ENCODE measurements at places on chromosomes 1 and 21.

GRCh38 chr1:225763716-225764548 lies 13.7 kb upstream of the SRP9 start:
- DNase-seq: no peak

DNA sequence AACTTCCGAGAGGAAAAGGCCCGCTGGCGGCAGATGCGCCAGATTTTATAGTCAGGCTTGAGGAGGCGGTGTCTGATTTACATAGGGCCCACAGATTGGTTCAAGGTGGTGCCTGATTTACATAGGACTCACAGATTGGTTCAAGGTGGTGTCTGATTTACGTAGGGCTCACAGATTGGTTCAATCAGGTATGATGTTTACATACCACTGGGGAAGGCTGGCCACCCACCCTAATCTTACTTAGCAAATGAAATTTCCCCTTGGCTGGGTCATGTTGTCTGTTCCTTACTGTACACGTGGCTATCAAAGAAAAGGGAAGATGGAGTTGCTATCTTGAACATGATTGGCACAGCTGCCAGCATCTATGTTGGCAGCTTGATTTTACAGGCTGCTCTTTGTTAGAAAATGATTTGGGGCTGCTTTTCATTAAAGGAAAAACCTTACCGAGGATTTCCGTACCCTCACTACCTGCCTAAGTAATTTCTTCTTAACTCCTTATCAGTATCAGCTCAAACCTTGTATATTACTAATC lies 96.3 kb downstream of the SETD4 start:
- DNase-seq: no peak

GRCh38 chr21:45630876-45631275 lies 12.6 kb upstream of the PCBP3 start:
- no peak for DNase-seq

DNA sequence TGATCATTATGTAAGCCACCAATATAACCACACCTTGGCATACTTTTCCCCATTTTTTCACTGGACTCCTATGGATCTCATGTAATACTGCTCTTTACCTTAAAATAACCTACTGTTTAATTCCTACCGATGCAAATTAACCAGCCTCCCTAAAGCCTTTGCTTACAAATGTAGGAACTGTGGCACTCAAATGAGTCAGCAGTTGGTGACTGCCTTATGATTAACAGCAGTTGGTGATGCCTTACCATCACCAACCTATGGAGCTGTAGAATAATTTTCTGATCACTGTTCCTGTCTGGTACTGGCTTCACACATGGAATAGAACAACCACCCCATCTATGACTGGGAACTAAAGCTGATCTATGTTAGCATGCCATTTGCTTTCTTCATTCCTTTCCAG lies 7.8 kb upstream of the NUDT17 start:
- no peak for DNase-seq

GRCh38 chr1:156089704-156090103 lies 7.4 kb upstream of the MEX3A start:
- DNase-seq: no peak

DNA sequence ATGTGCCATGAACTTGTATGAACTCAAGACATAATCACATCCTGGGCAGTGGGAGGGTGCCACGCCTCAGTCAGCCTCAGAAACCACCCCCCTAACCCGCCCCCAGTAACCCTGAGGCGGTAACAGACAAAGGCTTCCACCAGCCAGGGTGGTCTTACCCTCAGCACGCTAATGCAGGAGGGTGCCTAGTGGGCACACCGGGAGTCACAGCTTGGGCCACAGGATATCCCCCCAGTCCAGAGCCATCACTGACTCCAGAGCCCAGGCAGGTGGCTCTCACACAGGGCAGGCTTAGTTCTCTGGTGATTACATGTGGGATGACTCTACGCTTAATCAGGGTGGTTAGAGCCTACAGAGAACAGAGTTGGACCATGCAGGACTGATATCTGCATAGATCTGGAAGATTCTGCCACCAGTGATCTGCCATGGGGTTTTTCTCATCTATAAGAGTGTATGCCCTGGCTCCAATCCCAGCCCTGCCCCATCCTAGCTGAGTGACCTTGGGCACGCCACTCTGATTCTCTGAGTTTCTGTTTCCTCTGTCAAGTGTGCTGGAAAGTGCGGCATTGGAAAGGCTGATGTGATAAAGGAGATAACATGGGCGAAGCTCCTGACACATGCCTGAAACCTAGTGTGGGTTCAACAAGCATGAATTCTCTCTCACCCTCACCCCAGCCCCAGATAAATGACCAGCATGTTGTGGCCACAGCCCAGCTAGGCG lies 27.3 kb downstream of the OPTC start:
- DNase-seq: no peak

Measured in CD4-positive, alpha-beta T cell treated with Interleukin-4 for 1 hour (primary cell).